HuH-7 (cell line): ENCODE measurements at places on chromosomes 7 and 10.
A peak's percentile ranks its signal among the peaks of the same experiment; 100 is the strongest.

GRCh38 chr7:150849204-150849775, 3.0 kb upstream of the AOC1 start:
- DNase-seq, result no peak

DNA sequence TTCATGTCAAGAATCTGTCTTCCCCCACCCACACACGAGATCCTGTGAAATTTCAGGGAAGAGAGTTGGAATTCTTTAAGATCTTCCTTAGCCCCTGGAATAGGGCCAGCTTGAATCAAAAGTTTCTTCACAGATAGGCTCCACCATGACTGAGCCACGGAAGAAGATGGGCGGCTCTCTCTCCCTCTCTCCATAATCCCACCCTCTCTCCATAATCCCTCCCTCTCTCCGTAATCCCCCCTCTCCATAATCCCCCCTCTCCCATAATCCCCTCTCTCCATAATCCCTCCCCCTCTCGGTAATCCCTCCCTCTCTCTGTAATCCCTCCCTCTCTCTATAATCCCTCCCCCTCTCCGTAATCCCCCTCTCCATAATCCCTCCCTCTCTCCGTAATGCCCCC, 20.4 kb downstream of the SHH start:
- DNase-seq, result no peak

GRCh38 chr10:132005147-132005546, 23.4 kb upstream of the BNIP3 start:
- no peak for DNase-seq

DNA sequence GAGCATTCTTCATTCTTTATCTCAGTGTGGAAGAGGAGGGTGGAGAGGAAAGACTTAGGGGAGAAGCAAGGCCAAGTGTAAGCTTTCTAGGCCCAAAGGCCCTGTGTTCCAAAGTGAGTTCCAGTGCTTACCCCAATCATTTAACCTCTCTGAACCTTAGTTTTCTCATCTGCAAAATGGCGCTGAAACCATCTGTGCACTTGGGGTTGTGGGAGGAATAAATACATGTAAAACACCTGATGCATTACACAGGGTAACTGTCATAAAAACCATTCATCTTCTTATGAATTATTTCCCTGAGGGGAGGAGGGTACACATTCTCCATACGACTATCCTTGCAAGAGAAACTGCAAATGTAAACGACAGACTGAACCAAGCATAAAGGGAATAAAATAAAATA, 19.0 kb downstream of the PIK3AP1 start:
- DNase-seq, result no peak

DNA sequence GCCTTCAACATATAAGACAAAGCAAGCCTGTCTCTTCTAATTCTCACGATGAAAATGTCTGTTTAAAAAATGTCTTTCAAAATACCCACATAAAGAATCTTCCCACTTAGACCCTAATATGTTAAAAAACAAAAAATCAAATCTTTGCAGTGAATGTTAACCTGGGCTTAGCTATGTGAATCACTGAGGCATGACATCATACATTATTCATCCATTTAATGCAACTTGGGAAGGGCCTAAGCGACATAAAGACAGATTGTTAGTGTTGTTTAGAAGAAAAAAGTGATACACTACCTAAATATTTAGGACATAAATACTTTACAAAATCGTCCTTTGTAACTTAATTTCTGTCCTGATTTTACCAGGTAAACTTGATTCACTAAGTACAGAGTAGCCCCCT, 648.5 kb upstream of the NRP1 start:
- DNase-seq, result no peak

GRCh38 chr10:70328018-70328417, 44.2 kb upstream of the NPFFR1 start:
- DNase-seq, result no peak

GRCh38 chr10:8531116-8531515, 476.6 kb downstream of the GATA3 start:
- DNase-seq, result no peak

- DNase-seq, result no peak
These were observed 116.3 kb upstream of the DIP2C start for GRCh38 chr10:805620-806305.

DNA sequence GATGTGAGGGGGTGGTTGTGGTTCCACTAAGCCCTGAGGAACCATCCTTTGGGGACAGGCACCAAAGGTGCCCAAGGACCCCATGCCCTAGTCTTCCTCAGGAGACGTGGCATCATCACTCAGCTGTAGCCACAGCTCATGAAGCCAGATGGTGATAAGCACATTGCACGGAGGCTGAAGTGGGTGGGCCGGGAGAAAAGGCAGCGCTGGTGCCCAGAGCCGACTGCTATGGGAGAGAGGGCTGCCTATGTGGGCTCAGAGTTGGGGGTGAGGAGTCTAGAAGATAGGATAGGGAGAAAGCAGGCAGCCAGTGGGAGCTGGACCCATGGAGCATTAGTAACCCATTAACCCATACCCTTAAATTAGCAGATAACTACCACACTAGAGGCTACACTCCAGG, 325.3 kb downstream of the RPS24 start:
- no peak for DNase-seq

- no peak for DNase-seq
These were observed 88.3 kb downstream of the CHST15 start for GRCh38 chr10:124005091-124005490.

- DNase-seq, result no peak
These were observed 138.5 kb downstream of the CPED1 start for GRCh38 chr7:121126801-121127534.

DNA sequence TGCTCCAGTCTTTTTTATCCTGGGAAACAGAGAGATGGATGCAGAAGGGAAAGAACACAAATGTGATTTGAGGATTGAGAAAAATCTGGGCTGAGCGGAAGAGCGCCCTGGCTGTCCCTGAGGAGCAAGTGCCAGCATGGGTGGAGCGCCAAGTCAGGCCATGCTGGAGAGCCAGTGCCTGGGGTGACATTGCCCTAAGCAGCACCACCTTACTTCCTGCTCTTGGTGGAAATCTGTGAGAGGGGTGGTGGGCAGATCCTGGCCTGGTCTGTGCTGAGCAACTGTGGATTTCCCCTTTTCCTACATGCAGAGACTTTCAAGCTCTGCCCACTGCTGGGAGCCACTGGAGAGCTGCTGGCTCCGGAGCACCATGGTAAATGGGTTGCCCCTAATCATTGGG, 36.9 kb downstream of the DDIT4 start:
- no peak for DNase-seq

DNA sequence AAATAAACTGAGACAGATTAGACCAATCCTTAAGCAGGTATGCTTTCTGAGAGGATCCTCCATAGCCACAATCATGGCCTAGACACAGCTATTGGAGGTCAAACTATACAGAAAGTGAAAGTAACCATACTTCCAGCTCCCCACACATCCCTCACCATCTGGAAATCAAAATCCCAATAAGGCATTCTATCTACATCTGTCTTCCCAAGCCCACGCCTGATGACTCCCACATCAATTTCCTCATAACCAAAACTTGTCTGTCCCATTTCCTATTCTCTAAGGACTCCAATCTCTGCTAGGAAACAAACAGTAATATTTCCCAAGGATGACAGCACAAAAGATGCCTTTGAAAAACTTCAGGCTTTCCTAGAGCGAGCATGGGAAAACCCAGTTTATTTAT, 247.3 kb upstream of the HPS1 start:
- no peak for DNase-seq

GRCh38 chr10:19451356-19451755, 364.9 kb upstream of the PLXDC2 start:
- no peak for DNase-seq

- DNase-seq, result no peak
These were observed 116.4 kb upstream of the NANOS1 start for GRCh38 chr10:118912961-118913600.

GRCh38 chr10:11165591-11166543, 148.2 kb downstream of the CELF2 start:
- peak; percentile 30 for DNase-seq

DNA sequence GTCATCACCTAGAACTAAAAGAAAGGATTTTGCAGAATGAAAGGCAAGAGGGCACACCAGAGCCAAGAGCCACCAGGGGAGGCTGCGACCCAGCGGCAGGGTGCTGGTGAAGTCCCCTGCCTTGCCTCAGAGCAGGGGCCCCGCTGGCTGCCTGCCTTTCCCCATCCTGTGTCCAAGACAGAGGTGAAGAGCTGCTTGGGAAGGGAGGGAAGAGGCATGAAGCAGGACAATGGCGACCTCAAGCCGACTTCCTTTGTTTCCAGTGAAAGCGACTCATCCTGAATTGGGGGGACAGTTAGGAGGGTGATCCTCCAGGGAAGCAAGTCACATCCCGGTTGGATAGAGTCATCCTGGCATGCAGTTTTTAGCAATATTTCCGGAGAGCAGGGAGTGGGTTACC, 255.5 kb upstream of the YAE1 start:
- DNase-seq, result no peak

GRCh38 chr10:128739930-128740329, 613.7 kb upstream of the MKI67 start:
- no peak for DNase-seq

DNA sequence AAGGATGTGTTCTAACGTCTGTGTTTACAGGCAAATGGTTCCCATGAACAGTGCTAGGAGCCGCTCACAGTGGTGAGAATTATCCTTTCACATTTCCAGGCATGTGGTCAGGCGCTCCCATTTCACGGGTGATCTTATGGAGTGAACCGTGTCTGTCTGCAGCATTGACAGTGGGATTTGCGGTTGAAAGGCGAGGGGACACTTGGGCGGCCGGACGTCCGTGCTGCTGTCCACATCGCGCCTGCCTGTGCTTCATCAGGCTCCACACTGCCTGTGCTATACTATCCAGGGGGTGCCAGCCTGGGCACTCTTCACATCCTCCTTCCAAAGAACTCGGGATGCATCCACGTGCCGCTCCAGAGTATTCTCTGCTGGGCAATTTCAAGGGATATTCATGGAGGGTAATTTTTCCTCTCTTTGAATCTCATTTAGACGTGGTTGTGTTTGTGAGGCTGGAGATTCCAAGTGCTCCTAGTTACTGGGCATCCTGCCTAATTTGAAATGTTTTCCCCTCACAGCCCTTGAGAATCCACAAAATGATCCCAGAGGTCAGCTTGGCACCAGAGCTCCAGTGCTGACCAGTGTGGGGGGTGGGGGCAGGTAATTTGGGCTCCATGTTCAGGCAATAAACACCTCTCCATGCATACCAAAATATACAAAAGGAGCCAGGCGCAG, 61.9 kb upstream of the EBF3 start:
- no peak for DNase-seq

GRCh38 chr7:6237011-6237410, 35.4 kb downstream of the CYTH3 start:
- DNase-seq, result no peak

DNA sequence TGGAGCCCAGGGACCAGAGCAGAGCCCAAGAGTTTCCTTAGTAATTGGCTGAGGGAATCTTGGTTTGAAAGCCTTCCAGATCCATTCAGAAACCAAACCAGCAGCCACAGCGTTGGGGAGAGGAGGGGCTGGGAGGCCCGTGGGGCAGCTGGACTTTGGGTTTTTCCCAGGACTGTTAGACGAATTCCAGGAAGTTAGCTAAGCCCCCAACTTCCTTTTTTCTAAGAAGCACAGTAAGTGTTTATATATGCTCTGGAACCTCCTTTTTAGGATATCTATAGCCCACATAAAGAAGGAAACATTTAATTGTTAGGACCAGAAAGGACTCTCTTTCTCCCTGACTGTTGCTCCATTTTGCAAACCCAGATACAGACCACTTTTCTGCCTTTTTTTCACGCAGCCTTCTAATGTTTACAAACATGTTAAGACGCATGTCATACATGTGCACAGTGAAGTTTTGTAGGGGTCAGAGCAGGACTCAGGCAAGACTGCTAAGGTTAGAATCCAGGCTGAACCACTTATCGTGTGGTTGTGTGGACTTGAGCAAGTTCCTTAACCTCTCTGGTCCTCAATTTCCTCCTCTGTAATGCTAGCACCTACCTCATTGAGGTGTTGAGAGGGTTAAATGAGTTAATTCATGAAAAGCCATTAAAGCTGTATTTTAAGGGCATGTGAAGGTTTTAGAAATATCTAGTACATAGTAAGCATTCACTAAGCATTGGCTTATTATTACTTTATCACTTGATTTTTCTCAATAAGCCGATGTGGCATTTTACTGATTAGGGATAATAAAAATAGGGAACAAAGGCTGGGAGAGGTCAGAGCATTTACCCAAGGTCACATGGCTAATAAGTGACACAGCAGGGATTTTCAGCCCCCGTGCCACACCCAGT, 42.4 kb downstream of the TBATA start:
- DNase-seq, result no peak

DNA sequence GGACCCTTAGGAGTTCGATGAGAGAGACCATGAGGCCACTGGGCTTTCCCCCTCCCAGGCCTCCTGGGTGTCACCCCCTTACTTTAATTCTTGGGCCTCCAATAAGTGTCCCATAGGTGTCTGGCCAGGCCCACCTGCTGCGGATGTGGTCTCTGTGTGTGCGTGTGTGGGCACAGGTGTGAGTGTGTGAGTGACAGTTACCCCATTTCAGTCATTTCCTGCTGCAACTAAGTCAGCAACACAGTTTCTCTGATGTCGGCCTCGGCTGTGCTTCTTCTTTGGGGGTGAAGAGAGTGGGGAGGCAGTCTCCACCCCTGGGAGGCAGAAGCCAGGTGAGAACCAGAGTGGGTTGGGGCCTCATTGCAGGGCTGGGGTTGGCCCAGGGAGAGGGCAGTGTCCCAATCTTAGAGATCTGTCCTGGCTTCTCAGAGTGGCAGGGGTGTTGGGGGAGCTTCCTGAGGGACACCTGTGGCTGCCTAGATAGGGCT, 1.5 kb downstream of the PVRIG start:
- no peak for DNase-seq

GRCh38 chr7:155274633-155275355, 22.9 kb upstream of the INSIG1 start:
- DNase-seq, result no peak

GRCh38 chr7:28688651-28689050, 269.5 kb downstream of the TRIL start:
- no peak for DNase-seq

DNA sequence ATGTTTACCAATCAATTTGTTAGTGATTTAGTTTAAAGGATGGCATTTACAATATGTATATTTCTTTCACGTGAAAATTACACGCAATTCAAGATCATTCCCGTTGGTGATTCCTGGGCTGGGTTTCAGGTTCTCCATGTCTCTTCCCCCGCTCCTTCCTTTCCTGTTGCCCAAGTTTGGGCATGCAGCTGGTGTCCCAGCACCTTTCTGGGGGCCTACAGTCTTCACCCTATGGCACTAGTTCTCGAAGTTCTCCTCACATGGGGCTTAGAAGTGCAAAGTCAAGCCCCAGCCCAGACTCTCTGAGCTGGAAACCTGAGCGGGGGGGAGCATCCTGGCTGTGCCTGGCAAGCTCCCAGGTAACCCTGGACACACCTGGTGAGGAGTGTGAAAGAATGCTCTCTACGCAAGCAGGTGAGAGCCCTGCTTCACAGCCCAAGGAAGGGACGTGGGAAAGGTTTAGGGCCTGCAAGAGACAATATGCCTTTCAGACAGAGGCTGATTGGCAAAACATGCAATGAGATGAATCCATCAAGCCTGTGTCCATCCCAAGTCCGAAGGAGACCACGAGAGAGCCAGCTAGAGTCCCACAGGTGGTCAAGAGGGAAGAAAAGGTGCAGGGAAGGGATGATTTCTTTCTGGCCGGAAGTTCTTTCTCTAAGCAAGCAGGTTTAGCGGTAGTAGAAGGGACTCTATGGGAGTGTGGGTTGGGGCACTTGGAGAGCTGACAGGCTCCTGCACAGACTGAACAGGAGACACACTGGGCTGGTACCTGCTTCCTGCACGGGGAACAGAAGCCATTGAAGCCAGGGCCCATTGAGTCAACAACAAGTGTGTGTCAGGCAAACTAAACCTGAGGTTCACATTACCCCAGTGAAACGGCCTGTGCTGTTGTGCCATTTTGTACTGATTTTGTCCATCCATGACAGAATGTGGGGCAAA, 131.1 kb downstream of the ADARB2 start:
- no peak for DNase-seq
